NCI-H2081 (cell line): ENCODE measurements at places on chromosomes 6 and 20.

DNA sequence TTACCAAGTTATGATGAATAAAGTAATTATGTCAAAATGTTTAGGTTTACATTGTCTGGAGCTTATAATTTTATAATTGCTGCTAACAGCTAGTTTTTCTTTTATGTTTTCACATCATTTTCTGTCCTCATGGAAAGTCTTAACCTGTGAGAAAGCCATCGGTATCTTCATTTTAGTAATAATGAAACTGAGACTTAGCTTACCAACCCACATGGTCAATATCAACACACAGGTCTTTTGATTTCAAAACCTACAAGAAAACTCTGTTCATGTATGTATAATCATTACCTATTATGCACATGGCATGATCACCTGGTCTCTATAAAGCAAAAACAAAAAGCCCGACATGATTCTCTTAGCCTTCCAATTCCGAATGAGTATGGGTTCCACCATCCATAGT lies 61.9 kb downstream of the KCNQ5 start:
- DNase-seq: no peak

DNA sequence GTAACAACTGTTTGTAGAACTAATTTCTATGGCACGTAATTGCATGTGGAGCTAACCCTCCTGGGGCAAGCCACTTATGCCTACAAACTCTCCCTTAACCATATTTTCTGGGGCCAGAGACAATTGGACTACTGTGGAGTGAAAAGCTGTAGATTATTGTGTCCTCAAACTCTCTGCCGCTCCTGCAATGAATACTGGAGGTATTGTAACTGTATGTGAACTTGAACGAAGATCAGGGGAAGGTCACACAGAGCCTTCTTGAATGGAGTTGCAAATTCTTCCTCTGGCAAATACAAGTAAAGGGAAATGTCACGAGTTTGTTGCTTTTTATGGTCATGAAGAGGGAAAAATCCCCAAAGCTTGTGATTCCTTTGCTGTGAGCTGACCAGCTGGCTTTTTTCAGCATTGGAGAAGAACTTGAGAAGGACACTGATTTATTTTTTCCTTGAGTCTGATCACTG lies 18.2 kb downstream of the AKAP12 start:
- DNase-seq: no peak

DNA sequence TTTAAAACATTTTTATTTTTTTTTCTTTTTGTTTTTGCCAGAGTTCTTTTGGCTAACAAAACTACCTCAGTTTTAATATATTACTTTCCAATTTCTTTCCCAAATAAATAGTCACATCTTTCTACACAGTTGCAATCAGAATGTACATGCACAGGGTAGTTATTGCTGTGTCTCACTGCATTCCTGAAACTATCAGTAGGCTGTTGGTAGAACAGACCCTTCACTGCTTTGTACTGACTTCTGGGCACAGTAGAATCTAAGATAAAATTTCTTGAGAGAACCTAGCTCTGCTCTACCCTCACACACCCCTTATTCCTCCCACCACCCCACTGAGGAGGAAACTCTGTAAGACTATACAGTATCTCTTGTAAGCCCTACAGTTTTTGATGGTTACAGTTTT lies 19.9 kb downstream of the TPX2 start:
- DNase-seq: no peak

DNA sequence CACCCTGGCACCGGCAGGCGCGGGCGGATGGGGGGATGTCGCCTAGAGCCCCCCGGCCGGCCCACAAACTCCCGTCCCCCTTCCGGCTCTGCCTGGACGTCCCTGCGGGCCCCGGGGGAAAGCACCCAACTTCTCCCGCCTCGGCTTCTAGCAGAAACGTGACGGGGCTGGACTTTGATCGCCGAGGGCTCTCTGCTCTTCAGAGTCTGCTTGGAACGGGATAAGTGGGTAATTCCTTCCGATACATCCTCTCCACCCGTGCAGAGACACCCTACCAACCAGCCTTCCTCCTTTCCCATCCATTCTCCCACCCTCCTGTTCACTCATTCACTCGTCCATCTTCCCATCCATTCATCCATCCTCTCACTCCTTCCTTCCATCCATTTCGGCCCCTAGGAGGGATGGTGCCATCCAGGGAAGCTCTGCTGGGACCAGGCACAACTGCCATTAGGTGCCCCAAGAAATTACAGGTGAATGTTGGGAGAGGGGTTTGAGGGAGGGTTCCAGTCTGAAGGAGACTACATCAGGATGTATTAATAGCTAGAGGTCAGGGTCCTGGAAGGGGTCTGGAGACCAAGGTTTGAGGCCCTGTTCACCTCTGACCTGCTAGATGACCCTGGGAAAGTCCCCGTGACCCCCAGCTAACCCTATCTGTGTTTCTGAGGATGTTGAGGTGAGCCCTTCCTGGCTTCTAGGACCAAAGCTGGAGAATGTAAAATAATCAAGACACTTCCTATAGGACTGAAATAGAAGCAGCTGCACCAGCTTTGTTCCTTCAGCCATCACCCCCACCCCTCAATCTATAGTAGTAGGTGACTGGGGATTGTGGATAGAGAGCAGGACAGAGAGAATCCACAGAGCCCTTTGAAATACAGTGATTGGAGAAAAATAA lies 538 bp downstream of the TTLL9 start:
- no peak for DNase-seq

GRCh38 chr6:18142591-18142861 lies 12.4 kb downstream of the TPMT start:
- peak; percentile 11 for DNase-seq

- DNase-seq: no peak
Observed at GRCh38 chr6:118198746-118199145, 291.7 kb downstream of the SLC35F1 start.

- DNase-seq: no peak
Observed at GRCh38 chr6:45548657-45549515, 171.2 kb upstream of the SUPT3H start.

- DNase-seq: no peak
Observed at GRCh38 chr20:33280775-33281174, 2.2 kb upstream of the BPIFB1 start.

DNA sequence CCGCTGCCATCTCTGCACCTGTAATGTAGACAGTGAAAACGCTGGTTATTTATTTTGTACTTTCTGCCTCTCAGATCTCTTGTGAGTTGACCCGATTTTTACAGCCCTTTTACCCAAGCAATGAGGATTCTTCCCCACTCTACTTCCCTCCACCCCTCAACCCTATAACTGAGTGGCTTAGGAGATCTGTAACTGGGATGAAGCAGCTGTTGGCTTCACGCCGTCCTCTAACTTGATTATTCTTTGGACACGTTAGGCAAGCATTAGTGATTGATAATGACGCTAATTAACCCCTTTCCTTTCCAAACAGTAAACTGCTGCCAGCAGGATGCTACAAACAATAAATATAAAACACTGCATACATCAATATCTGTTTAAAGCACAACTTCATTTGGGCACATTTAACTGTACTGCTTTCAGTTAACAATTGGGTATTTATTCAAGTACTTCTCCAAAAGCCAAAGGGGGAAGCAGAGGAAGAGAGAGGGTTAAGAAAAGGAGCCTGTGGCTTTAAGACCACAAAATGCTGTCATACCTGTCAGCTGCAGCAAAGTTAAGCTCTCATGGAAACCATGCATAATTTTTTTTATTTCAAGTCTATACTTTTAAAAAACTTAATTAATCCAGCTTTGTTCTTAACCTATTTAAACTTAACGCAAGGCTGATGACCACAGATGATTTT lies 21.2 kb downstream of the TFAP2A start:
- peak; percentile 92 for DNase-seq

- DNase-seq: peak; percentile 36
Observed at GRCh38 chr20:37095108-37095598, 644 bp downstream of the RBL1 start.

DNA sequence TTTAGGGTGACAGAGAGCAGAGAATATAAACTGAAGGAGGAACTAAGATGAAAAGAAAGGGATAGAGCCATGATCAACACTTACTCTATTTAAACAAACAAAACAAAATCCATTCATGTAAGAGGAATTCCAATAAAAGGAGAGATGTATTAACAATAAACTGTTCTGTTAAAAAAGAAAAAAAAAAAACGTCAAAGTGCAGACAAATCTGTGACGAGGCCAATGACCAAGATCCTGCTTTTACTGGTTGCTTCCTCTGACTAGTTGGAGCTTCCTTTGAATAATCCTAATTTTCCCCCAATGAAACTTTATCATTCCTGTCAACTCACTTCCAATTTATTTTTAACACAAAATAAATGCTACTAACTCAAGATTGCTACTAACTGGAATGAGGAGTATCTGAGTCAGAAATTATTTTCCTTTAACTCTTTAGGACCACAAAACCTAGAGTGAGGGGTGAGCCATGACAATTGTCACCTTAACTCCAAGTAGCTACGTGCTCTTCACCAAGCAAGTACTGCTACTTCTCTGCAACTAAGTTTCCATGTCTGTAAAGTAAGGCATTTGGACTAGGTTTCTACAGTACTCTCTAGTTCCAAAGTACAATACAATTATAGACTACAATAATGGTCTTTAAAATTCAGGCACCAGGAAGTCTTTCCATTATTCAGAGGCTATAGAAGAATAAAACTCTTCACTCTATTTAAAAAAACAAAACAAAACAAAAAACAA lies 152.0 kb downstream of the PTPRK start:
- no peak for DNase-seq

GRCh38 chr6:122400462-122401089 lies 1.1 kb downstream of the HSF2 start:
- DNase-seq: no peak

- DNase-seq: no peak
Observed at GRCh38 chr6:167317172-167317571, 7.7 kb upstream of the TTLL2 start.

GRCh38 chr6:111776236-111777221 lies 96.7 kb downstream of the FYN start:
- no peak for DNase-seq

- no peak for DNase-seq
Observed at GRCh38 chr6:158058171-158058651, 76.5 kb downstream of the SYNJ2 start.
